ENCODE measurements at places on chromosomes 12 and 14. TPM values are rescaled to one million over a fixed set of nuclear protein-coding genes. Genes with fewer than 3 reads are reported as not detected.

The HOXC11 gene
- total RNA-seq: 0.84 TPM

The CHST11 gene
- 53.5 TPM for total RNA-seq

The FOXM1 gene
- total RNA-seq: 88.6 TPM

DNA sequence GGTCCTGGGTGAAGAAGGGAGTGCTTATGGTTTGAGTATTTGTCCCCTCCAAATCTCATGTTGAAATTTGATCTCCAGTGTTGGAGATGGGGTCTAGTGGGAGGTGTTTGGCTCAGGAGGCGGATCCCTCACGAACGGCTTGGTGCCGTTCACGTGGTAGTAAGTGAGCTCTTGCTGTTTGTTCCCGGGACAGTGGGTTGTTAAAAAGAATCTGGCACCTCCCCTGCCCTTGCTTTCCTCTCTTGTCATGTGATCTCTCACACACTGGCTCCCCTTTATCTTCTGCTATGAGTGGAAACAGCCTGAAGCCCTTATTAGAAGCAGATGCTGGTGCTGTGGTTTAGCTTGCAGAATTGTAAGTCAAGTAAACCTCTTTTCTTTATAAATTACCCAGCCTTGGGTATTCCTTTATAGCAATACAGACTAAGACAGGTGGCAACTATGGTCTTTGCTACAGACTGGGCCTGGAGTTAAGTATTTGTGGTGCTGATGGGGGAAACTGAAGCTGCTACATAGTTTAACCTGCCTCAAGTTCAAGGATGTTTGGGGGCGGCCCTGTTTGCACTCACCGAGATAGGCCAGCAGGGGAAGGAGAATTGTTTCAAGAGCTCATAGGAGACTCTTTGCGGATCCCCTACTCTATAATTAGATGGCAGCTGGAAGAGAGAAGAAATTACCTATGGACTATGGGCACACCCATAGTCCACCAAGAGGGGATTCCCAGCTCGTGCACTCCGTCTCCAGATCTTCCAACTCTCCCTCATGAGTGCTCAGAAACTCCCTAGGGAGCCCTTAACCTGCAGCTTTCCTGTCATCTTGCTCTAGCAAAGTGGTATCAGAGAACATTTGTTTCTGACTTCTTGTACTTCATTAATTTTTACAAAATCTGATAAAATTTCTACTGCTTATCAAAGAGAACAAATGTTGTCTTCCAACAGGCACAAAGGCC, 164.6 kb downstream of the SLC15A5 start:
- no peaks in the 10 kb centered on the region for H3K27me3 ChIP-seq
- H3K4me1 ChIP-seq: no peaks in the 10 kb centered on the region
- DNase-seq: no peak
- H3K4me3 ChIP-seq: no peak overlapping the region

DNA sequence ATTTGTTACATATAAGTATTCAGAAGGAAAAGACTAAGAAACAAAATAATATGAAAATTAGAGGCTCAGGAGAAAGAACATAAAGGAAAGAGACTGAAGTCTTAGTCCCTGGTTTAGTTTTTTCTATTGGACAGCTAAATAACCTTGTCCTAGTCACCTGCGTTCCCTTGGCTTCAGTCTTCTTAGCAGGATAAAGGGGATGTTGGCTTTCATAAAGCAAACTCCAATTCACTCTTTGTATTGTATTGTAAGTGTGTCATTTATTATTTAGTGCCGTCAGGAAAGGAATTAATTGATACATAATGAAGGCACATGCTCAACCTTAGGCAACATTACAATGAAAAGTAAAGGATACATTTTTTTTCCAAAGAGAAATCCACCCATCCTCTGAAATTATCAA, 190.3 kb upstream of the PPFIA2 start:
- DNase-seq: no peak
- H3K36me3 ChIP-seq: no peaks in the 10 kb centered on the region
- H3K4me1 ChIP-seq: no peaks in the 10 kb centered on the region
- H3K27me3 ChIP-seq: no peaks in the 10 kb centered on the region

DNA sequence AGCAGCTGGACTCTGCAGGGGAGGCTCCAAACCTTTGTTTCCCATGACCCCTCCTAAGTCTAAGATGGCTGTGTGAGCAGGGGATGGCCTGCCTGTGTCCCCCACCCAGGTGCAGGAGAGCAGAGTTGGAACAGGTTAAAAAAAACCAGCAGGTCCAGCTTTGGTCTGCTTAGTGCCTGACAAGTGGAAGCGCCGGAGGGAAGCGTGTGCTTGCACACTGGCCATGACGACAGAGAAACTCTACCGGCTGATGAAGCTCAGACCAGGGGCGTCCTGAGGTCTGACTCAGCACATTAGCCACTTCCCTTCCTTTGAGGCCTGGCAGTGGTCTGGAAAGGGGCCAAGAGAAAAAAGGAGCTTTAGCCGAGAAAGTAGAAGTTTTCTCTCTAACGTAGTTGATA, 280.1 kb downstream of the VRK1 start:
- H3K4me3 ChIP-seq: peak overlapping the region; percentile 8
- no peaks in the 10 kb centered on the region for H3K27me3 ChIP-seq
- H3K27ac ChIP-seq: peak overlapping the region; percentile 95
- DNase-seq: peak; percentile 97
- no peaks in the 10 kb centered on the region for H3K36me3 ChIP-seq
- peaks cover 22% of the 10 kb centered on the region for H3K4me1 ChIP-seq

GRCh38 chr12:59079002-59079401, 158.7 kb upstream of the LRIG3 start:
- H3K27me3 ChIP-seq: no peaks in the 10 kb centered on the region
- no peaks in the 10 kb centered on the region for H3K36me3 ChIP-seq
- H3K4me3 ChIP-seq: no peak overlapping the region
- H3K27ac ChIP-seq: no peak overlapping the region
- H3K4me1 ChIP-seq: no peaks in the 10 kb centered on the region
- DNase-seq: no peak

GRCh38 chr14:45198551-45198950, 54.5 kb downstream of the MIS18BP1 start:
- H3K36me3 ChIP-seq: peaks cover 4% of the 10 kb centered on the region
- H3K4me1 ChIP-seq: no peaks in the 10 kb centered on the region
- H3K27me3 ChIP-seq: no peaks in the 10 kb centered on the region
- peak; percentile 27 for DNase-seq
- H3K4me3 ChIP-seq: no peak overlapping the region
- H3K27ac ChIP-seq: no peak overlapping the region

GRCh38 chr12:68378872-68379606, 46.9 kb upstream of the MDM1 start:
- peaks cover 27% of the 10 kb centered on the region for H3K4me1 ChIP-seq
- H3K4me3 ChIP-seq: no peak overlapping the region
- H3K27me3 ChIP-seq: no peaks in the 10 kb centered on the region
- no peaks in the 10 kb centered on the region for H3K36me3 ChIP-seq

- H3K36me3 ChIP-seq: 0 out of 2 replicates have a peak, but pooled peaks cover 3% of the 10 kb centered on the region
- peaks cover 13% of the 10 kb centered on the region for H3K4me1 ChIP-seq
- no peak overlapping the region for H3K27ac ChIP-seq
- DNase-seq: no peak
- H3K27me3 ChIP-seq: no peaks in the 10 kb centered on the region
- H3K4me3 ChIP-seq: no peak overlapping the region
Measured at GRCh38 chr14:101839661-101840060, 78.2 kb downstream of the PPP2R5C start.

GRCh38 chr12:65171870-65172269, 2.5 kb downstream of the LEMD3 start:
- peaks cover 11% of the 10 kb centered on the region for H3K36me3 ChIP-seq
- peak overlapping the region; percentile 79 for H3K4me3 ChIP-seq
- H3K27ac ChIP-seq: no peak overlapping the region
- no peaks in the 10 kb centered on the region for H3K27me3 ChIP-seq

DNA sequence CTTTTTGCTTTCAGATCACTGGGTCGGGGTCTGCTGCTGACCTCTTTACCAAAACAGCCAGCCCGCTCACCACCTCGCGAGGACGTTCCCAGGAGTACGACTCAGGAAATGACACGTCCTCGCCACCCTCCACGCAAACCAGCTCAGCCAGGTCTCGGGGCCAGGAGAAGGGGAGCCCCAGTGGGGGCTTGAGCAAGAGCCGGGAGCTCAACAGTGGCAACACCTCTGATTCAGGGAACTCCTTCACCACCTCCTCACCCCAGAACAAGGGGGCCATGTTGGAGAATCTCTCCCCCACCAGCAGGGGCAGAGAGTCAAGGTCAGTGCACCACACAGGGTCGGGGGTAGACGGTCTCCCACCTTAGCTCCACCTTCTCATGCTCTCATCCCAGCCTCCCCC, 33.4 kb upstream of the HSPB8 start:
- H3K27me3 ChIP-seq: peaks cover 58% of the 10 kb centered on the region
- H3K27ac ChIP-seq: no peak overlapping the region
- H3K36me3 ChIP-seq: no peaks in the 10 kb centered on the region
- no peak for DNase-seq
- H3K4me1 ChIP-seq: no peaks in the 10 kb centered on the region

GRCh38 chr14:104393898-104394381, 185.6 kb upstream of the C14orf180 start:
- no peaks in the 10 kb centered on the region for H3K4me1 ChIP-seq
- no peak overlapping the region for H3K4me3 ChIP-seq
- no peaks in the 10 kb centered on the region for H3K36me3 ChIP-seq

GRCh38 chr14:74905595-74906142, 17.4 kb downstream of the RPS6KL1 start:
- no peak overlapping the region for H3K27ac ChIP-seq
- peak; percentile 68 for DNase-seq
- H3K4me3 ChIP-seq: no peak overlapping the region

DNA sequence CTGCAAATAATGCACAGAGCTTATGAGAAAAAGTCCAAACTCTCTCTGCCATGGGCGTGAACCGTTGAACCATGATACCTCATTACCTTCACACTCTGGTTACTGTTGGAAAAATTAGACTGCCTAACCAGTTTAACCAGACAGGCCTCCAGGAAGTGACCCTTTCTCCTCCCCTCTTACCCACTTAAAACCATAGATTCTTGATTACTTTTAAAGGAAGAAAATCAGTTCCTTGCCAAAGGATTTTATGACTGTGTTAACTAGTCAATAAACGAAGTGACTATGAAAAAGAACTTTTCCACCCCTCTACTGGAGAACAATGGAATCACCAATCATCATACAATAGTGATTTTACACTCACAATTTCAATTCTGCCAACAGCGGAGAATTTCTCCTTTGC, 254.0 kb upstream of the ATP2B1 start:
- peaks cover 48% of the 10 kb centered on the region for H3K4me1 ChIP-seq
- H3K27me3 ChIP-seq: no peaks in the 10 kb centered on the region
- peak overlapping the region; percentile 73 for H3K27ac ChIP-seq
- peak; percentile 87 for DNase-seq
- H3K36me3 ChIP-seq: no peaks in the 10 kb centered on the region

DNA sequence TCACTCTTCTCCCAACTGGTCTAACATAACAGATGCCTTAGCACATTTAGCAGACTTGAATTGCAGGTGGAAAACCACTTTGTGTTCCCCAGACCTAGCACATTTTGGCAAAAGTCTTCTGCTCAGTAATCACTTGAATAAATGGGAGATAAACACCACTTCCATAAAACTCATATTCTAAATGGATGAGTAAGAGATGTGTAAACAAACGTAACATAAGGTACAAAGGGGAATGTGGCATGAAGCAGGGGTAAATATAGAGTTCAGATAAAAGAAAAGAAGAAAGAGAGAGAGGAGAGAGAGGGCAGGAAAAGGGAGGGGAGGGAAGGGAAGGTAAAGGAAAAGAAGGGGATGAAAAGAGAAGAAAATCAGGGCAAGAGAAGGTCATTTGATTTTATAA, 17.0 kb upstream of the KERA start:
- peak; percentile 67 for DNase-seq
- peaks cover 30% of the 10 kb centered on the region for H3K4me1 ChIP-seq
- 0 out of 2 replicates have a peak overlapping the region, but pooled peaks have one; percentile 3 for H3K27ac ChIP-seq
- H3K4me3 ChIP-seq: no peak overlapping the region
- no peaks in the 10 kb centered on the region for H3K27me3 ChIP-seq

DNA sequence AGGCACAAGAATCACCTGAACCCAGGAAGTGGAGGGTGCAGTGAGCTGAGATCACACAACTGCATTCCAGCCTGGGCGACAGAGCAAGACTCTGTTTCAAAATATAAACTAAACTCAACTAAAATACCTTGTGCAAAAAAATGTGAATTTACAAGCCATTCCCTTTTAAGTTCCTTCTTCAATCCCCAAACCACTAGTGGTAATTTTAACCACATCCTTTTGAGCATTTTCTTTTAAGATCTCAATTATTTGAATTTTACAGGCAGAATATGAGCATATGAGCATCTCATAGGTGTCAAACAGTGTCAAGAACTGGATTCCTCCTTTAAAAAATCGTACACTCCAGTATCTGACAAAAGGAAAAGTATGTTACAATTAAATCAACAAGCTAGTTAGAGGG, 57.0 kb upstream of the NPFF start:
- H3K36me3 ChIP-seq: no peaks in the 10 kb centered on the region
- peaks cover 32% of the 10 kb centered on the region for H3K4me1 ChIP-seq
- no peaks in the 10 kb centered on the region for H3K27me3 ChIP-seq
- DNase-seq: no peak
- no peak overlapping the region for H3K27ac ChIP-seq
- H3K4me3 ChIP-seq: no peak overlapping the region

- H3K27ac ChIP-seq: peak overlapping the region; percentile 39
- H3K4me3 ChIP-seq: no peak overlapping the region
- H3K36me3 ChIP-seq: no peaks in the 10 kb centered on the region
- peaks cover 23% of the 10 kb centered on the region for H3K4me1 ChIP-seq
Measured at GRCh38 chr12:32568228-32568627, 110.9 kb upstream of the DNM1L start.

All from PC-3 (cell line).